ENCODE measurements at places on chromosomes 4 and X.

- DNase-seq = no peak
Measured at GRCh38 chr4:121648516-121648915, 48.3 kb downstream of the ANXA5 start.

DNA sequence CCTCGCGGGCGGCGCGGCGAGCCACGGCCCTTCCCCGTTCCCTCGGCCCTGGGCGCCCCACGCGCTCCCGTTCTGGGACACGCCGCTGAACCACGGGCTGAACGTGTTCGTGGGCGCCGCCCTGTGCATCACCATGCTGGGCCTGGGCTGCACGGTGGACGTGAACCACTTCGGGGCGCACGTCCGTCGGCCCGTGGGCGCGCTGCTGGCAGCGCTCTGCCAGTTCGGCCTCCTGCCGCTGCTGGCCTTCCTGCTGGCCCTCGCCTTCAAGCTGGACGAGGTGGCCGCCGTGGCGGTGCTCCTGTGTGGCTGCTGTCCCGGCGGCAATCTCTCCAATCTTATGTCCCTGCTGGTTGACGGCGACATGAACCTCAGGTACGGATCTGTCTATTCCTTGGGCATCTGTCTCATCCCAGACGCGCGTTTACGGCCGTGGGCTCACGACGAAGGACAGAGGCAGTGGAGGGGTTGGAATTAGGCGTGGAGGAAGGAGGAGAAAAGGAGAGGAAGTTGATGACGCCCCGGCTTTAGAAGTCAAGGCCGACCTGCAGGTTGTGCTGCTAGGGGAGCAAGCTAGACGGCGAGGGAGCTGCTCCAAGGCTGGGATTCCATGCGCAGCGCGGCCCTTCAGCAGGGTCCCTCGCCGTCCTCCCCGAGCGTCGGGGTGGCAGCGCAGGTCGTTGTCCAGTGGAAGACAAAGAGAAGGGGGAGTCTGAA lies 792 bp downstream of the SLC10A4 start:
- DNase-seq = no peak

- no peak for DNase-seq
Measured at GRCh38 chrX:57155171-57155570, 18.0 kb upstream of the SPIN2A start.

DNA sequence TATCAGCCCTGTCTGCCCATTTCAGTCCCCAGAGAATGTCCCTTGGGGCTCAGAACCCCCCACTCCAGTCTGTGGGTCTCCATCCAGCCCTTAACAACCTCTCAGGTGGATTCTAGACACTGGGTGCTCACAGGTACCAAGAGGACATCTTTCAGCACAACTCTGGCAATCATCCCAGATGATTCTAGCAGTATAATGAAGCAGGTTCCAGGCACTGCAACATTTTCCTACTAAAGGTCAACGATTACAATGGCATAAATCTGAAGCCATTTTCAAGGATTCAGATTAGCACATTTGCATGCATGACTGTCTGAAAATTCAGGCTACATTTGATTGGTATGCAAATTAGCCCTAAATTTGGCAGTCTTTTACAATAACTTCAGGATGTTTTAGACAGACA lies 10.0 kb downstream of the SLC2A9 start:
- DNase-seq = no peak

- no peak for DNase-seq
Measured at GRCh38 chrX:916230-916599, 285.6 kb downstream of the SHOX start.

DNA sequence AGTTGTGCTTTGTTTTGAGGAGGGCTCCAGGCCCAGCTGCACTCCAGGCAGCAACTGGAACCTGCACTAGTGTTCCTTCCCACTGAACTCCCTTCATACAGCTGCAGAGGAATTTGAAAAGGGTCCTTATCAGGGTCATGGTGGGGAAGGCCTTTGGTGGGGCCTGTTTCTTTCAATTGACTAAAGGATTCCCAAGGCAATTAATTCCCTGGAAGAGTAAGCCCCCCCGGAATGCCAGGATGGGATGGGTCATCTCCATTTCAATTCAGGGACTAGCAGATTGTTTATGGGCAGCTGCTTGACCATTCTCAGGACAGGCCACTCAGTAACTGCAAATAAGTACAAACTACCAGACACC lies 45.3 kb downstream of the TSC22D3 start:
- no peak for DNase-seq

DNA sequence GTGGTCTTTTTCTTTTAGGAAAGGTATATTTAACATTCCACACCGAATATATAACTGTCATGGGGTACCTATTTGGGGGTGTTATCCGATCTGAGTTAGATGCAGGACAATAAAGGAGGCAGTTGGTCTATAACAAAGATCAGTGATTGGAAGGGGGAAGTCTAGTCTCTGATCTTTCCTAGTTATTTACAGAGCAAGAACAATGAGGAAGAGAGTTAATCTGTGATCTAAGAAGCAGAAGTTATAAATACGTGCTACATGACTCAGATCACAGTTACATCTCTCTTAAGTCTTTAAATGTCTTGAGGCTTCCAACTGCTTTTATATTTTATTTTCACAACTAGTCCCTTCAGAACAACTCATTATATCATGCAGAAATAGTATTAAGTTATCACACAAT lies 33.2 kb upstream of the ARMCX4 start:
- DNase-seq = no peak

DNA sequence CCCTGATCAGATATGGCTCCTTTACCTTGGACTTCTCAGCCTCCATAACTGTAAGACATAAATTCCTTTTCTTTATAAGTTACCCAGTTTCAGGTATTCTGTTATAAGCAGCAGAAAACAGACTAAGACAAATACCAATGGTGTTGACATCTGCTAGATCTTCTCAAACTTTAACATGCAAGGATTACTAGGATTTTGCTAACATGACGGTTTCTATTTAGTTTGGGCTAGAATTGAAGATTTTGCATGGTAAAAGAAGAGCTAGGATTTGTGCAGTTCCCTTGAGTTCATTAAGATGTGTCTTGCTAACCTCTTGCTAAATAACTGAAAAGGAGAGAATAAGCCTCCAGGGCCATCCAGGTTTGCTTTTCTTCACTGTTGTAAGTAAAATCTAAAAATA lies 5.3 kb upstream of the COPS4 start:
- DNase-seq = no peak

DNA sequence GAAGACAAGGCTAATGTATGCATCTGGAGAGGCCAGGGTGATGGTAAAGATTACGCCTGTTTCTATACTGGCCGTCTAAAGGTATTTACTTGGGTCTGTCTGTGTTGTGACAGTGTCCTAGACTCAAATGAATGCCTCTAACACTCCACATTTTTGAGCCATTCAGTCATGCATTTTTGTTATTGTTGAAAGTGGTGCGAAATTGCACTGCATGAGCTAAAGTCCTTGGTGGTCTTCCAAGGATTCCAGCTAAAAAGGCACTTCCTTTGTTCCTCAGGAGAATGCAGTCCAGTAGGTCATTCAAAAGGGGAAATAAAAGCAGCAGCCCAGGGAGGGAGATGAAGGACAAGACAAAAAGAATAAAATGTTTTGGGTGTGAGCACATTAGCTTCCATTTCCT lies 3.0 kb downstream of the GPC4 start:
- no peak for DNase-seq
